Activated B cell treated with CpG ODN at 0.5 μM for 24 hours (primary cell): ENCODE measurements at places on chromosomes 5 and 9. TPM values are rescaled to one million over a fixed set of nuclear protein-coding genes. Genes with fewer than 3 reads are reported as not detected.

Gene PTGS1
- total RNA-seq = 8.9 and 9.4 TPM in 2 replicates

Gene FIBCD1
- not detected in 2 replicates for total RNA-seq

Gene PCDHB13
- 0.07 and 0.09 TPM in 2 replicates for total RNA-seq

Gene ORM1
- not detected in 2 replicates for total RNA-seq

Gene FGD3
- total RNA-seq = 46.5 and 61.9 TPM in 2 replicates

Gene TBC1D2
- total RNA-seq = 2.1 and 2.7 TPM in 2 replicates

Gene WDR70
- 48.3 and 58.6 TPM in 2 replicates for total RNA-seq

Gene NIPAL4
- total RNA-seq = 2.7 and 2.8 TPM in 2 replicates

Gene ST8SIA4
- 105 and 125 TPM in 2 replicates for total RNA-seq

Gene PRKAA1
- total RNA-seq = 61.9 and 69.4 TPM in 2 replicates

Gene CDC25C
- 0.42 TPM in 1 of 2 replicates, not detected in the other for total RNA-seq

Gene AHRR
- 5.1 and 6.1 TPM in 2 replicates for total RNA-seq

Gene ENTREP1
- total RNA-seq = not detected in 2 replicates

Gene WHRN
- total RNA-seq = 12.4 and 14.5 TPM in 2 replicates

Gene PAEP
- total RNA-seq = not detected in 2 replicates

Gene OR1Q1
- not detected in 2 replicates for total RNA-seq

Gene CCNO
- not detected in 2 replicates for total RNA-seq

Gene PCA3
- not detected in 2 replicates for total RNA-seq

Gene ORM2
- not detected in 2 replicates for total RNA-seq

Gene SPATA31E1
- not detected in 2 replicates for total RNA-seq

Gene ERAP2
- total RNA-seq = 63.1 and 80.9 TPM in 2 replicates
